Thyroid gland (tissue), 4 donors: ENCODE measurements at places on chromosomes 5 and 9.
A peak's percentile ranks its signal among the peaks of the same experiment; 100 is the strongest.

GRCh38 chr5:138975098-138975847 lies 100.1 kb upstream of the LRRTM2 start:
- DNase-seq = peak; percentile 91

DNA sequence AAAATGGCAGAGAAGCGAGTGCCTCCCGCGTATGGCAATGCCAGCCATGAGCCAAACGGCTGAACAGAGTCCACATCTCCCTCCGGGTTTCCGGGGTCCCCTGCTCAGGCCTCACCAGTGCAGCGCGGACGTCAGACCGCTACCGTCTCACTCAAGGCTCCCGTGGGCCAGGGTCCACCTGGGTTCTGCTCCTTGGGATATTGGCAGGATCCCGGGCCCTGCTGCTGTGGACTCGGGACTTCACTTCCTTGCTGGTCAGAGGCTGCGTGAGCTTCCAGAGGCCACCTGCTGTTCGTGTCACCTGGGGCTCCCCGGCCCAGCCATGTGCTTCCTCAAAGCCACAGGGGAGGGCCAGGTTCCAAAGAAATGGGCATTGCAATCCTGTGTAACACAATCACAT lies 38.4 kb upstream of the CLPTM1L start:
- DNase-seq = no peak

- DNase-seq = no peak
Measured at GRCh38 chr9:89844075-89844474, 239.3 kb downstream of the GADD45G start.

- no peak for DNase-seq
Measured at GRCh38 chr9:122347348-122348287, 23.2 kb upstream of the PTGS1 start.
